Left kidney (tissue), 8 donors: ENCODE measurements at places on chromosomes 7 and 10.

DNA sequence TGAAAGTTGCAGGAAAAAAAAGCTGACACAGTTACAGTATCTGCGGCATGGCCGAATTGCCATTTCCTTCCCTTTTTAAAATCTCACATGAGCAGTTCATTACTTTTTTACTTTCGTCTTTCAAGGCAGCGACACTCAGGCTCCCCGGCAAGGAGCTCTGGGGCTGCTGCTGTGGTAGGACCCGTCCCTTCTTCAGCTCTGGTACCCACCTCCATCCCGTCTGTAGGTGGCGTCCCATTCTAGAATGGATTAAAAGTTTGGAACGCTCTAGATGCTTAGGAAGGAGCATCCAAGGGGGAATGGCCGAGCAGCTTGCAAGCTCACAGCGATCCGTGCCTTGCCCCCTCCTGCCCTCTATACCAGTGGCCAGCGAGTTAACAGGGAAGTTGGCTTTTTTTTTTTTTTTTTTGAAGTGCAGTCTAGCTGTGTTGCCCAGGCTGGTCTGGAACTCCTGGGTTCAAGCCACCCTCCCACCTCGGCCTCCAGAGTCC, 22.8 kb upstream of the TTYH3 start:
- DNase-seq: no peak

DNA sequence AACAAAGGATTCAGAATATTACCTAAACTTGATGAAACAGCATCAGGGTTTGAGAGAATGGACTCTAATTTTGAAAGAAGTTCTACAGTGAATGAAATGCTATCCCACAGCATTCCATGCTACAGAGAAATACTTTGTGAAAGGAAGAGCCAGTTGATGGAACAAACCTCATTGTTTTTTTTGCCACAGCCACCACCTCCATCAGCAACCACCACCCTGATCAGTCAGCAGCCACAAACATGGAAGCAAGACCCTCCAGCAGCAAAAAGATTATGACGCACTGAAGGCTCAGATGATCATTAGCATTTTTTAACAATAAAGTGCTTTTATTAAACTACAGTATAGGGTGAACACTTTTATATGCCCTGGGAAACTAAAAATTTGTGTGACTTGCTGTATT, 98.7 kb downstream of the LRRC4 start:
- no peak for DNase-seq

DNA sequence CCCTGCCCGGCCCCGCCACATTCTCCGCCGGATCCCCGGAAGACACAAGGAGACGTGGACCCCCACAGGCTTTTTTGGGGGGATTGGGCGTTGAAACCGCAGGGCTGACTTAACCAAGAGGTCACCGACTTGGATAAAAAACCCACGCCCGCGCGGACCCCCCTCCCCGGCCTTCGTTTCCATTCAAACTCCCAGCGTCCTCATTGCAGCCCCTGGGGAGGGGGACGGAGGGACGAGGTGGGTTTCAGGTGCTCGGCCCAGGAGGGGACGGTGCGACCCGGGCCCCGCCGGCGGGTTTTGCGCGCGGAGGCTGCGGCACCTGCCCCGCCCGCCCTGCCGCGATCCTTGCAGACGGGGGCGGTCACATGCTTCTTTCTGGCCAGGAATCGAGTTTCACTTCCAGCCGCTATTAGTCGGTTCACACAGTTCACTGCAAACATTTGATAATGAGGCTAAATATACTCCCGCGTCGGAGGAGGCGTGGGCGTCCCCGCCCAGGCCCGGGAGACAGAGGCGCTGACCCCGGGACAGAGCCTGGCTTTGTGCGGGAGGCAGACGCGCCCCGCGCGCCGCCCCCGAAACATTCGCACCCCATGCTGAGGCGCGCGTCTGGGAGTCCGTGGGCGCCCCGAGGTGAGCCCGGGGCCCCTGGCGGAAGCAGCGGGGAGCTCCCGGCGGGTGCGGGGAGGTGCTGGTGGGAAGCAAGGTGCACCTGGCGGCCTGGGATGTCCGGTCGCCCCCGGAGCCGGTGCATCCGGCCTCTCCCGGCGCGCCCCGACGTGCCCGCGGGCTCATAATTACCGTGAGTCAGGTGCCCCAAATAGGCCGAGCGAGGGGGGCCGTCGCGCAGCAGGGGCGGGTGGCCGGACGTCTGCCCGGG, 2.7 kb upstream of the PDGFA start:
- peak; percentile 71 for DNase-seq

- no peak for DNase-seq
Observed at GRCh38 chr10:79131836-79132631, 63.3 kb downstream of the ZMIZ1 start.

DNA sequence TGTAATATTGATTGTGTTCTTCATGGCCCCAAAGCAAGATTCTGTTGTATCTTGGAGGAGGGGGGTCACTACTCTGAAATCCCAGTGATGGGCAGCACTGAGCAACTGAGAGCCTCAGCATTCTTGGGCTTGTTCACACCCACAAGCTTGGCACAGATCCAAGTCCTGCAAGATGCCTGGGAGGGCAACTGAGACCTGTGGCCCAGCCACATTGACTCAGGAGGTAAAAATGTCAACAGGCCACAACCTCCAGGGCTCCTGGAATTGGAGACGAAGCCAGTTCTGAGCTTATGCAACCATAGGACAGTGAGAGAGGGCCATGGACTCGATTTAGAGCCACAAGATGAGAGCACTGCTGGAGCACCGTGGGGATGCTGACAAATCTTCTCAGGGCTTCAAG, 3.1 kb upstream of the DOCK1 start:
- no peak for DNase-seq

GRCh38 chr10:11901454-11901832, 78.3 kb downstream of the PROSER2 start:
- no peak for DNase-seq

- DNase-seq: no peak
Observed at GRCh38 chr7:139106959-139107358, 2.6 kb downstream of the ZC3HAV1 start.

- no peak for DNase-seq
Observed at GRCh38 chr7:2124604-2125345, 108.0 kb downstream of the MAD1L1 start.

DNA sequence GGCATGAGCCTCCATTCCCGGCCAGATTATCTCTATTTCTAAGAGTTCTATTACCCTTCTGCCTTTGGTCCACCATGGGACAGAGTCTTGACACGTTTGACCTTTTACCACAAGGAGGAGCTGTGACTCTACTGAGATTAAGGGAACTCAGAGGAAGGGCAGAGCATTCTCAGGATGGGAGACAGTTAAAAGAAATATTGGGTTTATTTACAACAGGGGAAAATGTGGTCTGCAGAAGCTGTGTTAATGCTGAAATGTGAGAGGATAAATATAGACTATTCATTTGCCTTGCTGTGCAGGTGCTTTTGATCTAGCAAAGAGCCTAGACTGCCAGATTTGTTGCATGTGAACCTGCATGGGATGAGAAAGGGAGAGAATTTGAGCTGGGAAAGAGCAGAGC, 45.8 kb upstream of the PRSS58 start:
- DNase-seq: no peak

GRCh38 chr10:7491949-7492659, 81.3 kb upstream of the SFMBT2 start:
- DNase-seq: no peak

GRCh38 chr7:100219271-100219737, 445 bp upstream of the PVRIG start:
- DNase-seq: no peak
